SJSA1 (cell line): ENCODE measurements at places on chromosomes 2 and 18. TPM values are rescaled to one million over a fixed set of nuclear protein-coding genes. Genes with fewer than 3 reads are reported as not detected.

Gene RTTN
- 26.3 and 30.5 TPM in 2 replicates for total RNA-seq

Gene SIX2
- total RNA-seq, result 3.6 and 5.6 TPM in 2 replicates

Gene CCDC178
- not detected in 2 replicates for total RNA-seq

Gene HOXD13
- total RNA-seq, result 0.06 and 0.50 TPM in 2 replicates

DNA sequence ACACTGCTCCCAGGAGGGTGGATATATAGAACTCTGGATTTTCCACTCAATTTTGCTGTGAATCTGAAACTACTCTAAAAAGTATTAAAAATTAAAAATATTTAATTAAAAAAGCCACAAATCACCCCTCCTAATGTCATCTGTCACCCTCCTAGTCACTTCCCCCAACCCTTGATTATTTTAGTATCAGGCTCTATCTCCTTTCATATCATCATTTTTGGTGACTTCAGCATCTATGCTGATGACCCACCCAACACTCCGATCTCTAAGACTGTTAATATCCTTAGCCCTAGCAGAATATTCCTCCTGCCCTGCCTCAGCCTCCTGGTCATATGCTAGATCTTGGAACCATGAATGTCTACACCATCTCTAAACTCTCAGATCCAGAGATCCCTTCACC is 128.3 kb upstream of the SLC1A4 start:
- DNase-seq, result no peak

DNA sequence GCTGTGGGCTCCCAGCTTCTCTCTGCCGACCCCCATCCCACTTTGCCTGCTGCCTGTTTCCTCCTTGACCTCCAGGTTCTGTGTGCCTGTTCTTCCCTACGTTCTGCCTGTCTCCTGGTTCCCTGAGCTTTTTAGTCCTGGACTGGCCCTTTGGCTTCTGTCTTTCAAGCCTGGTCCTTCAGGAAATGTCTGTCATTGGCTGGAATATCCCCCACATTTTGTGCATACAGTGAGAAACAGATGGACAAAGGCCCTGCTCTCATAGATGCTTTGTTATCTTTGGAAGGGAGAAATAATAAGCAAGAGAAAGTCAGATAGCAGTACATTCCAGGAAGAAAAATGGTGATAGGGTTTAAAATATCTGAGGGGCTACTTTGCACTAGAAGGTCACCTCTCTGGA is 5.7 kb downstream of the MGAT5 start:
- DNase-seq, result no peak

GRCh38 chr2:190999058-190999457 is 14.9 kb downstream of the STAT1 start:
- DNase-seq, result no peak

DNA sequence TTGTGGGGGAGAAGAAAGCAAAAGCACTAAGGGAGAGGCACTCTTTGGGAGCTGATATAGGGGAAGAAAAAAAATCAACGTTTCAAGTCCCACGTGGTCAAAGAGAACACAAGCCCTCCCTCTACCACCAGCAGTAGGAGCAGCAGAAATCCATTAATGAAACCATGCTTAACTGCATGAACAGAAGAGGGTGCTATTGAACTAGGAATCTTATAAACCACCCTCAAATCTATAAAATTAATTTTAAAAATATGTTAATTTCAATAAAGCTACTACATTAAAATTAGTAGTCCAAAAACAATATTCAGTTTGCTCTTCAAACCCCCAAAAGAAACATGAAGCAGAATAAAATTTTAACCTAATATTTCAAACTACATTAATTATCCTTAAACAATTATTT is 147.8 kb downstream of the TMEM18 start:
- peak; percentile 9 for DNase-seq

DNA sequence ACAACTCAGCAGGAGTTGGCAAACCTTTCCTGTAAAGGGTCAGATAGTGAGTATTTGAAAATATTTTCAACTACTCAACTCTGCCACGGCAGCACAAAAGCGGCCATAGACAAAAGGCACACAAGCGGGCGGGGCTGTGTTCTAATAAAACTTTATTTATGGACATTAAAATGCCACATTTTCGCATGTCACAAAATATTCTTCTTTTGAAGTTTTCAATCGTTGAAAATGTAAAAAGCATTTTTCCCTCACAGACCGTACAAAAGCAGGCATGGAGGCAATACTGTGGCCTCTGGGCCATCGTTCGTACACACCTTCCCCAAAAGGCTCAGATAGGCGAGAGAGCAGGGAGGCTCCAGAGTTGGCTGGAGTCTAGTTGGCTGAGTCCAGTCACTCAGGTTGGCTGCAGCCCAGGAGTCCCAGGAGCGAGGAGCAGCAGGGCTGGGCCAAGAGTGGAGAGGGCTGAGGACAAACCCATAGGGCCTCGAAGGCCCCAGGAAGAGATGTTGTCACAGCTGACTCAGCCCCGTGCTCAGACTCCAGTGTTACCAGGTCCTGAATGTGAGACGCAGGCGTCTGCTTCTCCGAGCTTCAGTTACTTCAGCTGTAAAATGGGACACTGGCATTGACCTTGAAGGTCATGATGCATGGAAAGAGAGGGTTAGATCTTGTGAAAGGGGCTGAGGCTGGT is 42.5 kb downstream of the SDC1 start:
- peak; percentile 71 for DNase-seq

DNA sequence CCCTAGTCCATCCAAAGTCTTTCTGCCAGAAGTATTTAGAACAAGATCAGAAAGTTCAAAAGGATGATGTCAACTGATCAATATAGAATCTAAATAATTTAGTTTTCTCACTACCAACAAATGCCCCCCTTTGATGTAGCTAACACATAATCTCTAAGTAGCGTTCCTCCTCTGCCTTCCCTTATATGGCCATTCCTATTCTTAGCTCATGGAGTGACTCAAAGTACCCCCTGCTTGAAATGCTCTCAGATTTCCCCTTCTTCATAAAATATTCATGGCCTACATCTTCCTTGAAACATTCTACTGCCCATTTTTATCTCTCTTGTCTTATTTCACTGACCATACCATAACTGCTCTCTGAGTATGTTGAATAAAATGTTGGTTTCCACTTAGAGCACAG is 151.5 kb downstream of the UPP2 start:
- no peak for DNase-seq

GRCh38 chr2:45675263-45675812 is 23.9 kb downstream of the PRKCE start:
- no peak for DNase-seq

GRCh38 chr18:22293417-22293816 is 124.0 kb downstream of the GATA6 start:
- no peak for DNase-seq

DNA sequence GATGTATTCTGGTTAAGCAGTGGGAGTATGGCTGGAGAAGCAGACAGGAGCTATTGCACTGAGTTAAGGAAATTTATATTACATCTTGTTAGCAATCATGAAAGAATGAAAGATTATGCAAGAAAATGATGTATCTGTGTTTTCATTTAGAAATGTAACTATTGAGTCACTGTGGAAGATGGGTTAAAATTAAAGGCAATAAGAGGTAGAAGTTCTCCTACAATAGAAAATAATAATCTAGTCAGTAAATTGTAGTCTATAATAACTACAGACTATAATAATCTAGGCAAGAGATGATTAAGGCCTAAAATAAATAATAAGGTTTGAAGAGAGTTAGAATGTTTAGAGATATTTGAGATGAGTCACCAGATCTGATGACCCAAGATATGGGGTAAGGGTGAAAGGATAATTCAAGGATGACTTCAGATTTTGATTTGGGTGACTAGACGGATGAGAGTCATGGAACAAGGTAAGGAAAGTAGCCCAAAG is 371.9 kb upstream of the KCNH7 start:
- no peak for DNase-seq

DNA sequence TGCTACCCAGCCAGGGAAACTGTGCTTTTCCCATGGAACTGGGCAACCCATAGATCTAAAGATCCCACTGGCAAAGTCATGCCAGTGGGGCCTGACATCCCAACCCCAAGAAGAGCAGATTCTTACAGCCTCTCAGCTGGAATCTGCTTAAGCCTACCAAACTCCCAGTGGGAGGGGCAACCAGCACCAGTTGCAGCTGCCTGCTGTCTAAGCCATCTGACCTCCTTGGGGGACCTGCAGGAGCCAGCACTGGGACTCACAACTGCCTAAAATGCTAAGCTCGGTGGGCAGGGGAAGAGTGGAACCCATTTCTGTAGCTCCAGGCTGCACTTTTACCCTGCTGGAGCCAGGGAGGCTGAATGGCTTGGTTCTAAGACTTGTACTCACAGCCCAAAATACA is 770.7 kb upstream of the SLC8A1 start:
- DNase-seq, result no peak
